ELF-1 (cell line): ENCODE measurements at places on chromosomes 12 and 14.

DNA sequence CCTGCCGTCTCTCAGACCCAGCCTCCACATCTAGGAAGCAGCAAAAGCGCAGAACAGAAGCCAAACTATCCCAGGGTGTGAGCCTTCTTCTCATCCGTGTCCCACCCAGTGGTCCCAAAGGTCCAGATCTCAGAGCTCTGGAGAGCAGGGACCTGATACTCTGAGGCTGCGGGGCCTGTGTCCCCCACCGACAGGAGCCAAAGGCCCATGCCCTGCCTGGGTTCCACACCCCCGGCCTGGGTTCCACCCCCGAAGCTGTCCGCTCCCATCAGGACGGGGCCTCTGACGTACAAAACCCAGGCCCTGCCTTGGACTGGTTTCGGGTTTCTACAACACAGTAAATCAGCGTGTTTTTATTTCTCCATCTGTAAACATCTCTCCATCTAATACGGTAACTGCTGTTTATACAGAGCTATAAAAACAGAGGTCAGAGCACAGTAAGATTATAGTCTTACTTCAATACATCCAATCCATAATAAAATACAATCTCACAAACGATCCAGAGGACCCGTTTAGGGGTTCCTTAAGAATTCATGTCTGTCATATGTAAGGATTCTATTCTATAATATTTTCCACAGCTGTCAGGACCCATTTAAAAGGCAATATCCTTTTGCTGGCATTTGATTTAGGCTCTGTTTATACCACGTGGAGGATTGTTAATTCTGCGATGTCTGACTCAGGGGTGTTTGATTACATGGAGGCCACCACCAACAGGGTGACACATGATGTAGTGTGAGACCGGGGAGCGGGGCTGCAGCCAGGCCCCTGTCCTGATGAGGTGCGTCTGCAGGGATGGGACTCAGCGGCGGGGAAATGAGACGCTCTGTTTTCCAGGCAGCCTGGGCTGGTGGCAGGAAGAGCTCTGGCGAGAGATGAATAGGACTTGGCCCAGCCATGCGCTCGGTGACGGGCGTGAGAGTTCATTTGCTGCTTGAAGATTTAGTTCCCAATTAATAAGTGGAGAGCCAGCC lies 110.3 kb downstream of the DICER1 start:
- DNase-seq = no peak

DNA sequence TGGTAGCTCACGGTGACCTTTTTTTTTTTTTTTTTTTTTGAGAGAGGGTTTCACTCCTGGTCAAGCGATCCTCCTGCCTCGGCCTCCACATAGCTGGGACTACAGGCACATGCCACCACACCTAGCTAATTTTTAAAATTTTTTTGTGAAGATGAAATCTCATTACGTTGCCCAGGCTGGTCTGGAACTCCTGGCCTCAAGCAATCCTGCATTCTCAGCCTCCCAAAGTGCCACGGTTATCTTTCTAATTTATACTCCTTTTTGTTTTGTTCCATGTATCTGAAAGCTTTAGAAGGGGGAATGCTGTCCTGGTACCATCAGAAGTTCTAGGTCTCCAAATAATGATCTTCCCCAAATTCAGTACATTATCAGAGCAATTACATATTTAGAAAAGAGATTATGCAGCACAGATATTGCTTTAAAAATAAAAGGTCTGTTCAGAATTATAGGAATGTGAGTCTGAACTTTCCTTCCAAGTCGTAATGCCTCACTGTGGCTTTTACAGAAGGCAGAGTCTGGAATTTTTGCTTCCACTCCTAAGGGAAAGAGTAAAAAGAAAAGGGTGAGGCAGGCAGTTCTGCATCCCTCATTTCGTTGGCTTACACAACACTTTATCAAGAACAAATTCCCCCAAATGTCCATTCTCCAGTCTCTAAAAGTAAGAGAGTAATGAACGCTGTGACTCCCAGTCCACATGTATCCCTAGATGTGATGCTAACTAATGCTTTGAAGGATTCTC lies 73.0 kb downstream of the GCH1 start:
- DNase-seq = no peak

DNA sequence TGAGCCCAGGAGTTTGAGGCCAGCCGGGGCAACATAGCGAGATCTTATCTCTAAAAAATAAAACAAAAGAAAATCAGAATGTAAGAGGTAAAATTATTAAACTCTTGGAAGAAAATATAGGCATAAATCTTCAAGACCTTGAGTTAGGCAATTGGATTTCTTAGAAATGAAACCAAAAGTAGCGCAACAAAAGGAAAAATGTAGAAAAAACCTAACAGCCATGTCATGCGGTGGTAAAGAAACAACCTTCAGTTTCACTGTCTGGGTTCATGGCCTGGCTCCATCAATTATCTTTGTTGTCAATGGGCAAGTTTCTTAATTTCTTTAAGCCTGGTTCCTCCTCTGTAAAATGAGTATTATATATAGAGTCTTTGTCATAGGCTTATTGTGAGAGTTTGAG lies 5.6 kb upstream of the GCH1 start:
- no peak for DNase-seq

GRCh38 chr14:55053500-55053899 lies 2.1 kb downstream of the MAPK1IP1L start:
- DNase-seq = no peak

- no peak for DNase-seq
Measured at GRCh38 chr14:68364792-68365192, 428.1 kb downstream of the ZFP36L1 start.

DNA sequence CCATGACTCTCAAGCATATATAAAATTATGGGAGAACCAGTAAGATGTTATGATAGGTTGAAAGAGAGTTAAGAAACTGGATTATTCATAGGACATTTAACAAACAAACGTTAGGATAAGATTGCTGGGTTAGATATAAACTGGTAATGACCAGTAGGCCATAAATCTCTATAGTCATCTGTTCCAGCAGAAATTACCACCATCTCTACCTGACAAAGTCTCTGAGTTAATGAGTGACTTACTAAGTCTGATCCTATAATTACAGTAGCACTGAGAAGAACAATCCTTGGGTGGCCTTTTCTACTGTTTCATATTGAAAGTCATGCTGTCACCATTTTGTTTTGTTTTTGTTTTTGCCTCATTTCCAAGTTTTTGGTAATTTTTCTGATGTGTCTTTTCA lies 136.9 kb upstream of the CNOT2 start:
- no peak for DNase-seq

DNA sequence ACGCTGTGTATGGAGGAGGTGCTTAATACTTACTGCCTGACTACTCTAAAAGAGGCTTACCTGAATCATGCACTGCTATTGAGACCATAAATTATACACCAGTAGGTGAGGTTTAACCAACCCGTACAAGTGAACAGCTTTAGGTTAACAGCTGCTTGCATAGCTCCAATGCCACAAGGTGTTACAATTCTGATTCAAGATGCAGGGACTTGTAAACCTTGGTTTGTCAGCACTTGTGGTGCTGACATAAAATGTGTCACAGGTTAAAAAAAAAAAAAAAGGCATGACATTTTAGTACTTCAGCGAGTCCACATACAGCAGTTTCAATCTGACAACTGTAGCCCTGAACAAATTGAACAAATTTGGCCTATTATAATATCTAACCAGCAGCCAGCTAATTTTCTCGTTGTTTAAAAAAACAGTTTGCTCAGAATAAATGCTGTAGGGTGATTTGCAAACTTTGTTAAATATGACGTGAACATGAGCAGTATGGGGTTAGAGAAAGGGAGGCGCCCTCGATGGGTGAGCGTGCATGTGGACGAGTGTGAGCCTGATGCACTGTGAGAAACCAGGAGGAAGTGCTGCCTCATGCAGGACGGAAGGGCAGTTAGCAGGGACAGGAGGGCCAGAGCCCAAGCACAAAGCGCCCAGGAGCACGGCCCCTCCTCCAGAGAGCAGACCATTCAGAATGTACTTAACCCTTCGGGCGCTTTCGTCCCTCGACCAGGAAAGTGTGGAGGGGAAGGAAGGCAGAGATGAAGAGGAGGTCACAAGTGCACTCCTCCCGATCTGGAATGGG lies 44.7 kb downstream of the TCHP start:
- peak; percentile 90 for DNase-seq

GRCh38 chr12:29228474-29229157 lies 79.5 kb downstream of the FAR2 start:
- no peak for DNase-seq

- DNase-seq = peak; percentile 52
Measured at GRCh38 chr14:93804654-93805053, 16.4 kb upstream of the PRIMA1 start.

DNA sequence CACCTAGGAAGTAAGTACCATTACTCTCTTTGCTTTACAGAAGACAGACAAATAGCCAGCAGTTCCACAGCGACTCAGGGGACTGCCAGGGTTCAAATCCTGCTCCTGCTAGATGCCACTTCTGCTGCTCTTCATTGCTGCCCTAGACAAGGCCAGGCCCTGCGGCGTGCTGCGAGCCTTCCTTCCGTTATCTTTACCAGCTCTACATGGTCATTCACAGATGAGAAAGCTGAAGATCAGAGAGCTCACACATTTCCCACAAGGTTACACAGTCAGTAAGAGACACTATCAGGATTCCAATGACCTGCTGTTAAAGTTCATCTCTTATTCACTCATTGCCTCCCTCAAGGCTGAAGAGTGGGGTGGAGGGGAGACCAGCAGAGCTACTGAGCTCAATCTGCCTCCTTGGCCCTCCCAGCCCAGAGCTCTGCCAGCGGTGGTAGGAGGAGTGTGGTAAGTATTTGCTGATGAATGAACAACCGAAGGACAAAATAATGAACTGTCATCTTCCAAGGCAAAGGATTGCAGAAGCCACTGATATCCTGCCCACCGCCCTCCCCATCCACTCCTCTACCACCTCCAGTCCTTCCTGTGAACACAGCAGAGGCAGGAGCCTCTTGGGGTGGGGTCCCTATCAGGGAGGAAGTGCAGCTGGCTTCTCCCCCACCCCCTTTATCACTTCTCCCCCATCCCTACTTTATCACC lies 14.6 kb upstream of the HDAC7 start:
- no peak for DNase-seq

GRCh38 chr14:77327111-77327510 lies 6.3 kb downstream of the GSTZ1 start:
- DNase-seq = no peak

DNA sequence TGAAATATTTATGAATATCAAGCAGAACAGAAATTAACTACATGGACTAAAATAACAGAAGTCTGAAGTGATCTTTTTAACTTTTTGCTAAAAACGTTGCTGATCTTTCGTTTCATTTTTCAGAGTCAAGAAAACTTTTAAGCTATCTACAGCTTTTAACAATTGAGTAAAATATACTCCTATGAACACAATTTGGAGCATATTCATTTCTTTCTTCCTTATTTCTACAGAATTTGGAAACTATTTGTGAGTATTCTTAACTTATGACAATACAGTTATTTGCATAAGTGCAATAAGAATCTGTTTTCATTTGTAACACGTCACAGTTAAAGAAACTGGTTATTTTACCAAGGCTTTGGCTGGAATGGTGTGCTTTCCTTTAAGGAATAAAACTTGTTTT lies 21.0 kb upstream of the B4GALNT1 start:
- DNase-seq = no peak

- no peak for DNase-seq
Measured at GRCh38 chr14:59046746-59047145, 141.7 kb upstream of the DAAM1 start.

- no peak for DNase-seq
Measured at GRCh38 chr12:114789821-114790220, 105.8 kb upstream of the TBX3 start.

- no peak for DNase-seq
Measured at GRCh38 chr14:60212503-60213371, 36.3 kb upstream of the PPM1A start.

DNA sequence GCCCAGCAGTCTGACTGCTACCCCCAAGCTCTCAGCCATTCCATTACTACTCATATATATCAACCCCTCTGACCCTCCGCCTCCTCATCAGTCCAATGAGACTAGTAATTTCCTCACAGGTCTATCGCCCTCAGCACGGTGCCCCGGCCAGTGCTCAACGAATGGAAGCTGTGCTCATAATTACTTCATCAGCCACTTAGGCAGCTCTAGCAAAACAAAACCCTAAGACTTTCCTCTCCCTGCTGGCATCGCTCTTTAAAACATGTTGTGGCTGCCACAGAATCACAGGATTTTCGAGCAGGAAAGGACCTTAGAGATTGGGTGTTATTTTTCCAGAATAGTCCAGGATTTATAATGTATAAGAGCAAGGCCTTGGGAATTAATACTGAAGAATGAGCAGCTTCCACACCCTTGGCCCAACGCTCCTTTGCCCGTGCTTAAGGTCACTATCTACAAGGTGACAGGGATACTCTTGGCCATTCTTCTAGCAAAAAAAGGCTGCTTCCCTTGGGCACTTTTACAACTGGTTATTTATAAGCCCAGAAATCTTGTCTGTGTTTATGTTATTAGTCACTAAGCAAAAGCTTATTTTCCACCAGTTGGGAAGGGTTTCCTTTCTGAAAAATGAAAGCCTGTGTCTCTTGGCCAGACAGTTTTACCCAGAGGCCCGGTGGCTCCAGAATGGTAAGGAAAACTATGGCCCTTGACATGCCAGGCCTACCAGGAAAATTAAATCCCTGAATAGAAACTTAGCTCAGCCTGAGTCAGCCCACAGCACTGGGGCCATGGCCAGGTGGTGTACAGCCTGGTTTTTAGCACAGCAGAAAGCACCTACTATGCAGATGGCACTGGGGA lies 47.9 kb downstream of the NUAK1 start:
- no peak for DNase-seq

DNA sequence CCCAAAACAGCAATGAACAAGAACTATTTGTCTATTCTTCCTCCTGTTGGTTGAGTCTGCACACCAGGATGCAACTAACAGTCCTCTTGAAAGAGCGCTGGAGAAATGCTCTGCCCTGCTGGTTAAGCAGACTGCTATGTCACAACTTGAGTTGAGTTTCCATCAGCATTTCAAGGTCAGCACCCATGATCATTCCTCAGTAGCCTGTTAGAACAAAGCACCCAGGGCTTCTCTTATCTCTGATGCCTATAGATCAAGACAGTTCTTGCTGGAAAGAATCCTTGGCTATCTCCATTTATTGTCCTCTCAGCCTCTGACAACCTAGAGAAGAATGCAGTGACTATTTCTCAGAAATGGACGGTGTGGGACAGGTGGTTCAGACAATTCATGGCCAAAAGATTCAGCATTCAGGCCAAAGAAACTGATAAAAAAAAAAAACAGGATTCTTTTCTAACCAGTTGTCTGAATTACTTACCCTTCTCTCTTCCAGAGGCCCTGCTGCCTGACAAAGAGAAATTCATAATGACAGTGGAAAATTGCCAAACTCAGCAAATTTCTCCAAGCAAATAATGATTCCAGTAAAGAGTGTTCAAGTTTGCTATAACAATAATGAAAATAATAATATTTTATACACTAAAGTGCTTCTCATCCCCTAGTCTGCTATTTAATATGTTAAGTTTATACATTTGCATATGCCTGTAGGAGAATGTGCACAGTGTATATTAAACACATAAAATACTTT lies 306.7 kb downstream of the EMP1 start:
- DNase-seq = no peak

DNA sequence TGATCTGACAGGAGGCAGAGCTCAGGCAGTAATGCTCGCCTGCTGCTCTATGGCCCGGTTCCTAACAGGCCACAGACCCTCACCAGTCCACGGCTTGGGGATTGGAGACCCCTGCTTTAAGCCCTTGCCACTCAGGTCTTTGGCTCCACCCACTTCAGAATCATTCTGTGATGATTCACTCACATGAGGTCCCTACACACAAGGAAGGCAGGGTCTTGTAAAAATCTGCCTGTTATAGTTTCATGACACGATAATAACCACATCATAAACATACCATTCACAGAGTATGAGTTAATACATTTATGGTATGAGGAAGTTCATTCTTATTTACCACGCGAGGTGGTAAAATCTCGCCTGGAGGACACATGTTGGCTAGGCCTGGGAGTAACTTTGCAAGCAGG lies 29.0 kb upstream of the MAX start:
- no peak for DNase-seq

- DNase-seq = no peak
Measured at GRCh38 chr14:54108481-54109471, 152.2 kb upstream of the BMP4 start.
